ENCODE measurements at places on chromosomes 6 and 20.

GRCh38 chr6:139732451-139732850, 358.0 kb upstream of the CITED2 start:
- DNase-seq: no peak

GRCh38 chr6:107699254-107699653, 124.9 kb downstream of the SCML4 start:
- DNase-seq: no peak

DNA sequence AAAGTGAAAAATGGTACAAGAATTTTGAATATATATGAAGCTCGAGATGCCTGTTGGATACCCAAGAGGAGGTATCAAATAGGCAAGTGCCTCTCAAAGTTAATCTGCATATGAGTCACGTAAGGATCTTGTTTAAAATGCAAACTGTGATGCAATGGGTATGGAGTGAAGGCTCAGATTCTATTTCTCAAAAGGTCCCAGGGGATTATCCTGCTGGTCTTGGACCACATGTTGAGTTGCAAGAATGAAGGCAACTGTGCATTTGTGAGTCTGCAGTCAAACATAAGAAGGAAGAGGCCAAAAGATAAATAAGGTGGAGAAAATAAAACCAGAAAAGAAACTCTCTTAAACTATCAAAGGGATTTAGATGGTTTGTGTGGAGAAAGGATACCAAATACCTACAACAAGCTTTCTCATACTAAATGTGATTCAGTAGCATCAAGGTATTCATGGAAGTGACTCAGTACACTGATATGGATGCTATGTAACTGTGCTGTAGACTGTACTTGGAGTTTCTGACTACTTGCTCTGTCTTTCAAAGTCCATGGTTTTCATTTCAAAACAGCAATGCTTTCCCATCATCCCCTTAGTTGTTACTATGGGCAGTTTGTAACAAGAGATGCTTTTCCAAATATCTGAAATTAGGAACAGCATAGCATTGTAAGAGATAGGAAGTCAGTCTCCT, 106.3 kb downstream of the GFRAL start:
- DNase-seq: no peak

DNA sequence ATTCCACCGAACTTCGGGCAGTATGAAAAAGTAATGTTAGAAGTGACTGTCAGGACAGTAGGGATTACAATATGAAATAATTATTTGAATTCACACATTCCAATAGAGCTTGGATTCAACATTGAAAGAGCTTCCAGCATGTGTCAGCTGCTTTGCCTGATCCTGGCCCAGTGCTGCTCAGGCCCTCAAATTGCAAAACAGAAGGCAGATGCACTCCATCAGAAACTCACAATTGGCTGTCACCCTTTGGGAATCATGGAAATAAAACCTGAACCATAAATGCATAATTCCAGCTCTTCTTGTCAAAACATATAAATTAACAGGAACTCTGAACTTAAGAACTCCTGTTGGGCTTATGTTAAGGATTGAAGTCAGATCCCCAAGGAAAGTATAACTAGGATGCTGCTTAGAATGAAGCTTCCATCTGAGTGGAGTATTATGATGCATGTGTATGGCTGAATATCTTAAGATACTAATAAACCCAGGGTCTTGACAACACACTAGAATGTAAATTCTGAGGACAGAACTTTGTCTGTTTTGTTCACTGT, 1.8 kb upstream of the NDUFAF4 start:
- no peak for DNase-seq

DNA sequence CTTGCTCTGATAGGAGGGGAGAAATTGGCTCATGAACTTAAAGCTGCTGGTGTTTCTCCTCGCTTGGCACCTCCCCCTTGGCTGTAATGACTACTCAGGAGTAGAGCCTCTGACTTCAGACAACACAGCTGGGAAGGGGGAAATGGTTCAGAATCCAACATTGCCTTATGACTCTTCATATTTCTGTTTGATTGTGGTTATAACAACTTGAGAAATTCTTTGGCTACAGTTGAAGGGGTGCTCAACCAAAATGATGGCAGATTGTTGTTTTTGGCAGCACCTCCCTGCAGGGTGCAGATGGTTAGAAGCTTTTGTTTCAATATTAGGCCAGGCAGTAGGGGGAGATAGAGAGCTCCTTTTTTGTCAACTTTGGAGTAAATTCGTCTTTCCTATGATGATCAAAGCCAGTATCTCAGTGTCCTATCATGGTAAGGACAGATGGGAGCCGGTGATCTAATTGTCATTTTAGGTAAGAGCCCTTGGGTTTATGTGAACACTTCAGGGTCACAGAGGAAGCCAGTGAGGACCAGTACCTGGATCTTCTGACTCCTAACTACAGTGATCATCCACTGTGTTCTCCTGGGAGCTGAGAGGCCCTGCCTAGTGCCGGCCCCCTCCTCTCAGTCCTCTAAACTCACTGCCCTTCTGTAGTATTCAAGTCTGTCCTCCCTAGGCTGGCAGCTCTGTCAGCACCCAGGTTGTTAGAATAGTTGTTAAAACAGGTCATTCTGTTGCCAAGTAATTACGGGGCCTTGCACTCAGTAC, 39.9 kb downstream of the RPRD1B start:
- DNase-seq: no peak

DNA sequence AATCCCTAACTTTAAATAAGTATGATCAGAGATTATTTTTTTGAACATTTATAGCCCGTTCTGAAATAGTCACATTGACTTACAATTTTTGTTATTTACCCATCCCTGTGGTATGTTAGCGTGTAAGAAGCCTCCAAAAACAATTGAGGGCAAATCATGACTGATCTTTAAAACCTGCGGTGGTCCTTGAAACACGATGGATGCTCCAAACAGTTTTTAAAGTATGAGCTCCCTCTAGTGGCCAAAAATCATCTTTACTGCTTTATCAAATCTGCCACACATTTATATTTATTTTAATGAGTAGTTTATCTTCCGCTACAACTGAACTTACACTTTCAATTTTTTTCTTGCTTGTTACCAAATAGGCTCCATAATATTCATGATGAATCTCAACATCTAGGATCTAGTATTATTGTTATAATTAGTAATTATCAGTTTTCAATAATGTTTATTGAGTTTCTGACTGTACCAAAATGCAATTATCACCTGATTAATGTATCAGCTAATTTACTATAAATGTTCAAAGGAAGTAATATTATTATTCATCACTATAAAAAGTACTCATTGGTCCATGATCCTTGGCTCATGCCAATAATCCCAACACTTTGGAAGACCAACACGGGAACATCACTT, 52.2 kb downstream of the MARCKS start:
- no peak for DNase-seq

DNA sequence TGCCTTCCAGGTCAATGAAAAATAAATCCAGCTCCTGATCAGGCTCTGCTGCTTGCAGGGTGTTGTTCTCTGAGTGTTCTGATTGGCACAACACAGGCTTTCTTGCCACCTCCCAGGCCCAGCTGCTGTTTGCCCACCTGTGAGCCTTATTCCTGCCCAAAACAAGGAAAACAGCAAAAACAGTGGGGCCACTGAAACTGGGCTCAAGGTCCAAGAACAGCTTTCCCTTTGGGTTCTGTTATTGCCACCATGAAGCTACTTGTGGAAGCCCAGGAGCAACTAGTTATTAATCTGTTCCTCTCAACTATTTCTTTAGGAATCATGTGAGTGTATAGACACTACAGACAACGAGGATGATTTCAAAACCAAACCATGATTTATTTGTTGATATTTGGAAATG, 159.1 kb downstream of the PLCB1 start:
- no peak for DNase-seq

- DNase-seq: no peak
These were observed 256.3 kb downstream of the ERMARD start for GRCh38 chr6:170007468-170008293.

DNA sequence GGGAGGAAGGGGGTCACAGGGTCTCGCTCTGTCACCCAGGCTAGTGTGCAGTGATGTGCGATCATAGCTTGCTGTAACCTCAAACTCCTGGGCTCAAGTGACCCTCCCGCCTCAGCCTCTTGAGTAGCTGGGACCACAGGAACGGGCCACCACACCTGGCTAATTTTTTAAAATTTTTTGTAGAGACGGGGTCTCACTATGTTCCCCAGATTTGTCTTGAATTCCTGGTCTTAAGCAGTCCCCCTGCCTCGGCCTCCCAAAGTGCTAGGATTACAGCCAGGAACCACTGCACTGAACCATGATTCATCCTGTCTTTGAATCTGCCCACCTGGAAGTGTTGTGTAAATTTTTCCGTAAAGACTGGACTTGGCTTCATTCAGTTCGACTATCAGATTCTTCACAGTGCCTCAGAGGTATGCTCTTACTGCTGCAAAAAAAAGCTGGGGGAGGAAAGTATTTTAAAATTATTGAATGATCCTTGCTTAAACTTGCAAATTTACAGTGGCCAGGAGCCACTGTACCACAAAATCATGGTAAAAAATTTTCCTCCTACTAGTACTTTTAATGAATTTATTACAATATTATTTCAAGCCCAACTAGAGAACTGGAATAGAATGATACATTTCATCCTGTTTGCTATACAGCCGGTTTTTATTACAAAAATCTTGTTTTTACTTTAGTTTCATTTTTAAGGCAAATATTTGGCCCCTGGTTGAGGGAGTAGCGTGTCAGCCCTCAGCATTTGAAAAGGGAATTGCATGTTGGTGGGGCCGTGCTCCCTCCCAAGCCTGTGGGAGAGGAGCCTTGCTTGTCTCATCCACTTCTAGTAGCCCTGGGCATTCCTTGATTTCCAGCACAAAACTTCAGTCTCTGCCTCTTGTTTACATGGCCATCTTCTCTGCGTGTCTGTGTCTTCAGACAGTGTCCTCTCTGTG, 202.5 kb upstream of the SGK1 start:
- DNase-seq: no peak

DNA sequence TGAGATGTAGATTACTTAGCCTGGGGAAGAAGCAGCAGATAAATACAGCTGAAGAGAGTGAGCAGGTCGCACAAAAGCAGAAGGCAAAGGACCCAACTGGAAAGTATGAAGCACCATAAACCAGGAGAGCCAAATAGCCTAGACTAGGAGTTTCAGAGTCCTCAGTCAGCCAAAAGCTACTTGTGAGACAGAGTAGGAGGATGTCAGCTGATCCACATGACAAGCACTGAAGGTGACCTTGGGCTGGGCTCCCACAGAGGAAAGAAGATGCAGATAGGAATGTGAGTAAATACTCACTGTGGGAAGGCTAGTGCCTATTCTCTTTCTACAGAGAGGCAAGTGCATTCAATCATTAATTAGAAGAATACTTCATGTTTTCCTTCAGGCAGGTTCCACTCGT, 274.0 kb upstream of the POU3F2 start:
- DNase-seq: no peak

- no peak for DNase-seq
These were observed 73.1 kb downstream of the PTCHD4 start for GRCh38 chr6:48037946-48038345.

GRCh38 chr20:22757424-22758183, 173.2 kb upstream of the FOXA2 start:
- no peak for DNase-seq

DNA sequence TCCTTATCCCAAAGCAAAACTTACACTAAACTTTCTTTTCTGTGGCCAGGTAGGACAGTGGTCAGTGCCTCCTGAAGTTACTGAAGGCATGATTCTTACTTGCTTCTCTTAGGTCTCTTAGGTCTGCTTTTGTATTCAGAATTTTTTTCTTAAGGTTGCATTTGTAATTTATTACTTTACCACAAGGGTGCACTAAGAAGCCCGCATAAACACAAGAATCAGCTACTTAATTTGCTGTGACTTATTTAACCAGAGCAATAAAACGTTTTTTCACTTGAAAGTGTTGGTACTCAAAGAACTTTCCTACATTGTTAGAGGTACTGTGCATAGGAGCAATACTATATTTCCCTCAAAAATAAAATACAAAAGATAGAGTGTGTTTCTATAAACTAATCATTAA, 75.4 kb upstream of the LAMA2 start:
- no peak for DNase-seq

DNA sequence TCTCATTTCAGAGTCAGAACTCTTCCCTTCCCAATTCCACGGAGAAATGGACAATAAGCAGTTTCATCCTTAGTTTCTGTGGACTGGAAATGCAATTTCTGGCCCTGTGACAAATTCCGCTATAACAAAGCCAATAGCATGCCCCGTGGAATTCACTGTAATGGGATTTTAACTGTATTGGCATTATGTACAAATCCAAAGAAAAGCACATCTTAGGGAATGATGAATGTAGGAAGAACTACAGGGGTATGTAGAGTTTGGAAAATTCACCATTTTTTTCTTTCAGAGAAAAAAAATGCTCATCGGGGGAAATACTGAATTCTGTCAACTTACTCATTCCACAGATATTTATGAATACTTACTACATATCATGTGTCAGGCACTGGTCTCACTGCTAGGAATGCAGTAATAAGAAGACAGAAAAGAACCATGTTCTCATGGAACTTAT, 43.5 kb downstream of the KIF6 start:
- DNase-seq: no peak

DNA sequence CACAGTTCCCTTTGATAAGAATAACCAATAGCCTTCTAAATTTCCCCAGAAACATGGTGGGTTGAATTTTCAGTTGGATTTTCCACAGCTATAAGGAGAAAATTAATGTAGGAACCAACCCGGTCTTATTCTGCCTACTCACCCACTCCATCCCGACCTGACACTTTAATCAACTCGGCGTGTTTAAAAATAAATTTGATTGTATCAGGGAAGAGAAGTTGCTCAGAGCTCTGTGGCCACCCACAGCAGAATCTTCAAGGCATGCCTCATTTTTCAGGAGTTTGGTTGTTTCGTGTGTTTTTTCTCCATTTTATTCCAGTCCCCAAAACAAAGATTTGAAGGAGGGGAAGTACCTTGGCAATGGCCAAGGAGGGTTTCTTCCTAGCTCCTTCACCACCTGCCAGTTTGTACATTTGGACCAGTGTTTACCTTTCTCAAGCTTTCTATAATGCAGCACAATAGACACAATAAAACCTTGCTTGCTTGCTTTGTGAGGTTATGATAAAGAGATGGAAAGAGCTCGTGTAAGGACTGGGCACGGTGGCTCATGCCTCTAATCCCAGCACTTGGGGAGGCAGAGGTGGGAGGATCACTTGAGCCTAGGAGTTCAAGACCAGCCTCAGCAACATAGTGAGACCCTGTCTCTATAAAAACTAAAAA, 297.2 kb upstream of the JARID2 start:
- DNase-seq: no peak

DNA sequence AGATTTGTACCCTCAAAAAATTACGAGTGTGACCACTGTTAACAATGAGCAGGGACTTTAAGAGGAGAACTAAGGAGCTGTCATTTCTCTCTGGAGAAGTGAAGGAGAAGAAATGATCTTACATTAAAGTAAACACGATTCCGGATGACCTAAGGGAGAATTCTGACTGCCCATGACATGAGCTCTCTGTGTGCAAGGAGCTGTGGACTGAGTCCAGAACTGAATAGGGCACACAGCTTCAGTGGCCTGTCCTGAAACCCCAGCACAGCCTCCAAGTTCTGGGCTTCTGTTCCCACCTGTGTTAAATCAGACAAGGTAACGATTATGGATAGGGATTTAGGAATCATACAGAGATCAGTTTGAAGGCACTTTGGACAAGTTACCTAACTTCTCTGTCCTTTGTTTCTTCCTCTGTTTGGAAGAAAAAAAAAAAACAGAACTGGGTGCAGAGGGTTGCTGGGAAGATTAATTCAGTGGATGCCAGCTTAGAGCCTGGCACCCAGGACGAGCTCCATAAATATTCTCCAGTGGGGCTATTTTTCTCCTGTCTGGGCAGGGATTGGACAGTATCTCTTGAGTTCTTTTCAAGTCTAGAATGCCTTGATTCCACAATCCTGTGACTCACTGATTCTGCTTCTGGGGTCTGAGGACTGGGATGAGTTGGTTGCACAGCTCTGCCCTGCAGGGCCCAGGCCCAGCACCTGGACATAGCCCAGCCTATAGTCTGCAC, 65.7 kb downstream of the MRPL14 start:
- no peak for DNase-seq

Measured in stimulated activated CD4-positive, alpha-beta T cell treated with anti-CD3 and anti-CD28 coated beads, TNF-alpha, amount 100 ng/mL, for 4 hours (primary cell).